Stimulated activated CD8-positive, alpha-beta memory T cell treated with anti-CD3 and anti-CD28 coated beads, Interleukin-4, amount 100 ng/mL, for 24 hours (primary cell): ENCODE measurements at places on chromosomes 1 and 21.

DNA sequence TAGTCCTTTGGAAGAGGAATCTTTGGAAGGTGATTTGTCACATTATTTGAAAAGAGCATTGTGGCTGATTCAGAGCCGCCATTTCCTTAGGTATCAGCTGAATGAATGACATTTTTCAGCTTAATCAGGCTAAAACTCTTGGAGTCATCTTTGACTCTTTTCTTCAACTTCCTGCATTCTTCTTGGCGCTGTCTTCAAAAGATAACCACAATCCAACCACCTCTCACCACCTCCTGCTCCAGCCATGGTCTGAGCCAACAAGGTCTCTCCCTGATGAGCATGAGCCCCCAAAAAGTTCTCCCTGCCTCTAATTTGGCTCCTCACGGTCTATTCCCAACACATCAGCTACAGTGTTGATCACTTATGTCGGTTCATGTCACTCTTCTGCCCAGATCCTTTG is 297.6 kb upstream of the RUNX1 start:
- no peak for DNase-seq

DNA sequence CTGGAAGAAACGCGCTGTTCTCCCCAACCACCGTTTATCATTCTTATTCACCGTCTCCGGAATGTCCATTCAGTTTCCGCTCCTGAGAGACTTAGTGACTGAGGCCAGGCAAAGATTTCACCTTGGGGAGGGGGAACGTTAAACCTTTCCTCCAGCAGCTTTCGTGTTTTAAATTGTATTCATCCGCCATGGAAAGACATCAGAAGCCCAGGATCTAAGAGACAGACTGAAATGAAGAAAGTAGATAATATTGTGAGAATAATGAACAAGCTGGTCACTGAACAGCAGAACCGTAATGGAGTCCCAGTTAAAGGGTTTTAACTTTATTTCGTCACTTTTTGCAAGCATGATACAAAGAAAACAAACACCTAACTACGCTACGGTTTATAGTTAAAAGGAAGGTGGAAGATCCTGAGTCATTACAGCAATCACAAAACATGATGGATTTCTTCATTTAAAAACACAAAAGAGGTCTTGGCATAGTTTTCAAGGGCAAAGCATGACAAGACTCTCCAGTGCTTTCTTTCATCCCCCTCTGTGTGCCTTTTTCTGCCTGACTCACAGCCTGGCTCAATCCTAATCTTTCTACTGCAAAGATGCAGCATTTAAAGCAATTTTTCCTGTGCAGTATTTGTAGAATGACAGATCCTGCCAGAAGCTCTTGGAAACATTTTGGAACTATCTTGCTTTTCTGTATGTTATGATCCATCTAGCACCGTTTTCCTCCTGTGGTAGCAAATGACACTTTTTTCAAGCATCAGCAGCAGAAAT is 722 bp upstream of the SLC19A2 start:
- DNase-seq = no peak

DNA sequence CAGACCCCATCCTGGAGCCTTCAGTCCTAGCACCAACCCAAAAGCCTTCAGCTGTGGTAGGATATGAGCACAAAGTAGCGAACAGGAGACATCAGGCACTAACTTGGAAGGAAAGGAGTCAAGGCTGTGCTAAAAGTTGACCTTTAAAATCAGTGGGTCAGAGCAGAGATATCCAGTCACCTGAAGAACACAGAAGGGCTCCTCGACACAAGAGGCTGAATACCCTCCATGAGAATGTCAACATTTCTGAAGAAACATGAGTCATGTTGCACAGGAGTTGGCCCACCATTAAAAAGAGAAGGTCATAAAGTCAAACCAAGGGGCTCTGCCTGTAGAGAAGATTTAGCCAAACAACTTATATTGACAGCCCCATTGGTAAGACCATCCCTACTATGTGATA is 172.5 kb downstream of the PLPP3 start:
- no peak for DNase-seq

DNA sequence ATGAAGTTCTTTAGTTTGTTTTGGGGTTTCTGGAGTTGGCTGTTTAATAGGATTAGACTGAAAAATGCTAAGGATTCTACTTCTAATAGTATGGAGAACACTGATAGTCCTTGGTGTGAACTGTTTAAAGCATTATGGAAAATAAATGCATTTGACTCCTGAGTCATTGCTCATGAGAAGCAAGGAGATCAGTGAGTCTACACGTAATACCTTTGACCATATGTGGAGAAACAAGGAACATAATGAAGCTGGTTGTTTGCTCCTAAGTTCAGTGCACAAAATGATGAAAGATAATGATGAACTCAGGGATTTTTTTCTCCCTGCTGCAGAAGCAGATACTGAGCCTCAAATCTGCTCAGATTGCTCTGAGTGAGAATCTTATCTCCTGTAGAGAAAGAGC is 158.9 kb upstream of the COL11A1 start:
- no peak for DNase-seq

GRCh38 chr1:222665964-222666363 is 46.3 kb downstream of the AIDA start:
- DNase-seq = no peak

GRCh38 chr1:228478912-228479711 is 8.1 kb upstream of the RNF187 start:
- DNase-seq = no peak

DNA sequence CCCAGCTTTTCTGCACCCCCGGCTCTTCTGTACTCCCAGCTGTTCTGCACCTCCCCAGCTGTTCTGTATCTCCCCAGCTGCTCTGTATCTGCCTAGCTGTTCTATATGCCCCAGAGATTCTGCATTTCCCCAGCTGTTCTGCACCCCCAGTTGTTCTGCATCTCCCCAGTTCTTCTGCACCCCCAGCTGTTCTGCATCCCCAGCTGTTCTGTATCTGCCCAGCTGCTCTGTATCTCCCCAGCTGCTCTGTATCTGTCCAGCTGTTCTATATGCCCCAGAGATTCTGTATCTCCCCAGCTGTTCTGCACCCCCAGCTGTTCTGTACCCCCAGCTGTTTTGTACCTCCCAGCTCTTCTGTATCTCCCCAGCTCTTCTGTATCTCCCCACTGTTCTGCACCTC is 41.1 kb downstream of the UMODL1 start:
- no peak for DNase-seq

DNA sequence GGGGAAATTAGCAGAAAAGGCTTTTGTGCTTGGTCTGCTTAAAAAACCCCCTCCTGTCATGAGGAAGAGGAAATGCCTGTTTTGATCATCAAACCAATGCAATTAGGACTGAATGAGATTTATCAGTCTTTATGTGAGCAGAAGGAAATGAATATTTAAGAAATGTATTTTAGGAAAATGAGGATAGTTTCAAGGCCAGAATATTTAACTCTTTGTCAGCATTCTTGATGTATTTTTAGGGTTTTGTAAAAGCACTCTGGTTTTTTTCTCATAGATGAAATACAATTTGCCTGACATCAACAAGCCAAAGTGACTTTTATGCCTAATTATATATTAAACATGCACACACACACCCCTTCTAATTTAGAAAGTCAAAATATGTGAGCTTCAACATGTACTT is 213.8 kb downstream of the GRIK1 start:
- DNase-seq = no peak

GRCh38 chr1:153612111-153612754 is 704 bp downstream of the S100A16 start:
- no peak for DNase-seq

GRCh38 chr1:93979040-93979717 is 69.9 kb upstream of the GCLM start:
- no peak for DNase-seq

- no peak for DNase-seq
Observed at GRCh38 chr1:54584575-54584974, 36.5 kb downstream of the ACOT11 start.

- no peak for DNase-seq
Observed at GRCh38 chr1:214993419-214993818, 89.1 kb upstream of the KCNK2 start.

- no peak for DNase-seq
Observed at GRCh38 chr1:193438312-193438711, 251.9 kb upstream of the B3GALT2 start.

DNA sequence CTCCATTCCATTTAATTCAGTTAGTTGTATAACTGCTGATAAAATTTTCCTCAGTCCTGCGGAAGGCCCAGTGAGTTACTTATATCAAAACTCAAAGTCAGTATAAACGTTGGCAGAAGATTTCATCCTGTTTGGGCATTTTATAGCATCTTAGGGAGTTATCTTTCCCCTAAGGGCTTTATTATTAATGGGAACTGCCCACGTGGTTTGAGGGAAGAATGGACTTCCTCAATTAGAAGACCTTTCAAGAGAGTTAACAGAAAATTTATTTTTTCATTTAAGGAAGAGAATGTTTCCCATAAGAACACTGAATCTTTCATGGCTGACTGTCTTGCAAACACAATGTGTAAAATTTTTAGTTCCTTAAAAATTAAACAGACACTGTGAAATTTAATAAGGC is 400.1 kb downstream of the NEGR1 start:
- no peak for DNase-seq

- DNase-seq = no peak
Observed at GRCh38 chr1:199298825-199299224, 660.0 kb downstream of the PTPRC start.

- DNase-seq = no peak
Observed at GRCh38 chr1:9027307-9027706, 1.1 kb upstream of the SLC2A7 start.

DNA sequence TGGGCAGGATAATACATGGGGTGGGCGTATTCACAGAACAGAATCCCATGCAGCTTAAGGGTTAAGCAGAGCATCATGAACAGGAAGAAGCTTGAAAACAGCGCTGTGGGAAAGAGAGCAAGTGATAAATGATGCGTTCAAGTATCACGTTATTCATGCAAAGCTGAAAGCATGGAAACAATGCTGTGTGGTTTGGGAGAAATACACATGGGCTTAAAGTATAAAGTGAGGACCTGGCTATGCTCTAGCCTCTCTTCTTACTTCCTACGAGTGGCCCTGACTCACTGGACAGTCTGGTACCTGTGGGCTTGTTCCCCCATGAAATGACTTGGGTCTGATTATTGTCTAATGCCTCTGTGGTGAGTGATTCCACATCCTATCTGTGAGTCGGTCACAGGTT is 25.7 kb downstream of the TMPRSS2 start:
- no peak for DNase-seq

DNA sequence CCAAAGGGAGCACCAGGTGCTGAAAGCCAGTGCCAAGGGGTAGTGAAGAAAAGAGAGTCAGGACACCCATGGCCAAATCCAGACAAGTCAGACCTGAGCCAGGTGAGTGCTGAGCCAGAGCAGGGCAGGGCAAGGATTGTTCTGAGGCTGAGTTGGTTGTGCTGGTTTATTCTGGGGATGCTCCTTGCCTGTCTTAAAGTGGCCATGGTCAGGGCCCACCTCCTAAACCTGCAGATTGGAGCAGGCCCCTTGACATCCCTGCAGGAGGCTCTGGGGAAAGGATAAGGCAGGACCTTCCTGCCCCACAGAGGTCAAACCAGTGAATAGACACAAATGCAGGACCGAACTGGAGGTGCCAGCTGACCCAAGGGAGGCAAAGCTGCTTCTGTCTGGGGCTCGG is 138.4 kb downstream of the HIVEP3 start:
- DNase-seq = no peak

DNA sequence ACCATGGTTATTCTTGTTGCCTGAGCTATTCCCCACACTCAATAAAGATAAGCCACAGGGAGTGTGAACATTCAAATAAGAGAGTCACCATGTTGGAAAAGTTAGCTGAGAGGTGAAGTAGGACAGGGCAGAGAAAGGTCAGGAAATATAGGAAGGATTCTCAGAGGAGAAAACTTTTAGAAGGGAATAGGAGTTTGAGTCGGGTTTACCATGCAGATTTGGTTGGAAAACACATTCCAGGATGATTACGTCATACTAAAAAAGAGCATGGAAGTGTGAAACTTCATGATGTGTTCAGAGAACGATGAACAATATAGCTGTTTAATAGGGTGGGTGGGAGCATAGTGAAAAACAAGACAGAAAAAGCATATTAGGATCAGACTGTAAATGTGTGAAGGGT is 1125.3 kb upstream of the ADGRL2 start:
- DNase-seq = no peak

DNA sequence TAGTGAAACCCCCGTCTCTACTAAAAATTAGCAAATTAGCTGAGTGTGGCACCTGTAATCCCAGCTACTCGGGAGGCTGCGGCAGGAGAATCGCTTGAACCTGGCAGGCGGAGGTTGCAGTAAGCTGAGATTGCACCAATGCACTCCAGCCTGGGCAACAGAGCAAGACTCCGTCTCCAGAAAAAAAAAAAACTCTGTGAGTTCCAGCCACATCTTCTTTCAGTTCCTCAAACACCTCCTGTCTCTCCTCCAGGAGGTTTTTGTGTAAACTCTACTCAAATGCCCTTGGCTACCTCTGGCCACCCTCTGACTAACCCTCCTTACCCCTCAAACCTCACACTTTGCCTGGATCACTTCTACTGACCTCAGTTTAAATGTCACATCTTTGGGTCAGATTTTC is 38.1 kb downstream of the RCSD1 start:
- DNase-seq = no peak

DNA sequence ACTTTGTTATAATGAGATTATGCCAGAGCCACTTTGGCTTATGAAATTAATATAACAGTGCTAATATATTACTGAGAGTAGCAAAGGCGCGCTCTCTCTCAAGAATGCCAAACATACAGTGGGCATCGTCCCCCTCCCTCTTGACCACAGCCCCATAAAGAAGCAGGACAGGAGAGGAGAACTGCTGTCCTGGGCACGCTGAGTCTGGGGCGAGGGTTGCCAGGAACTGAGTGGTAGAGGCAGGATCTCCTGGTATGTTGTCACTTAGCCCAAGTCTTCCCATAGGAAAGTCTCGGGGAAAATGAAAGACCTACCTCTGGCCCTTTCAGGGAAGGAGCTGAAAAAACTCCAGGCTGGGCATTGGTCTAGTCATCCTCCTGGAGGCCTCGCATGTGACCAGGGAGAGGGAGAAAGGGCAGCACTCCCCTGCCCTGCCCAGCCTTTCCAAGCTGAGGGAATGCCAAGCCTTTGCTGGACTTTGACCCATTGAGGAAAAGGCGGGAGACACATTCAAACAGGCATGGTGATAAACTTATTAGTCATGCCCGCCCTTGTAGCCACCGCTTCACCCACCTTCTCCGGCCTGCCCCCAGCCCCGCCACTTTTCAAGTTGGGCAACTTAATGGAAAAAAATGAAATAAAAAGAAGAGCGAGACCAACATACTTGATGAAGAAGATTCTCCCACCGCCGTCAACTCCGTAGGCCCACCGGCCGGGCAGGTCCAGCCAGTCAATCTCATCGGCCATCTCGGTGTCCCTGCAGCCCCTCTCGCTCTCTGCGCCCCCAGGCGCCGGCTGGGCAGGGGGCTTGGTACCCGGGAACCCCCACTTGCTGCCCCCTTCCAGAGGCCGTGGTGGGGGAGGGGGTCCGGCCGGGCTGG is 17.4 kb upstream of the PLEKHA6 start:
- no peak for DNase-seq

DNA sequence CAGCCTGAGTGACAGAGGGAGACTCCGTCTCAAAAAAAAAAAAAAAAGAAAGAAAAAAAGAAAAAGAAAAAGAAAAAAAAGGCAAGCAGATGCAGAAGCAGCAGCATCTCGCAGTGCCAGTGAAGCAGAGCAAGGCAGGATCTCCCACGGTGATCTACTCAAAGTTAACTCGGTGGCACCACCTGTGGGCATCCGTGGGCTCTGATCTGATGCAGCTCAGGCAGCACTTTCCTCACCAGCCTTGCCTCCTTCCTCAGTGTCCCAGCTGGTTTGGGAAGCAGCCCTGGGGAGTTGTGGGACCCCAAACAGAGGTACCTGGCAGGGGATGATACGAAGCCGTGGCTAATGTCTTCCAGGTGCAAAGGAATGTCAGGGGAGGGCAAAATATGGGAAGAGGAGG is 104.3 kb upstream of the KRTAP19-8 start:
- no peak for DNase-seq

GRCh38 chr1:73463873-73464272 is 734.1 kb downstream of the LRRIQ3 start:
- DNase-seq = no peak
